Aorta (tissue), 5 donors: ENCODE measurements at places on chromosomes 6 and 20.

DNA sequence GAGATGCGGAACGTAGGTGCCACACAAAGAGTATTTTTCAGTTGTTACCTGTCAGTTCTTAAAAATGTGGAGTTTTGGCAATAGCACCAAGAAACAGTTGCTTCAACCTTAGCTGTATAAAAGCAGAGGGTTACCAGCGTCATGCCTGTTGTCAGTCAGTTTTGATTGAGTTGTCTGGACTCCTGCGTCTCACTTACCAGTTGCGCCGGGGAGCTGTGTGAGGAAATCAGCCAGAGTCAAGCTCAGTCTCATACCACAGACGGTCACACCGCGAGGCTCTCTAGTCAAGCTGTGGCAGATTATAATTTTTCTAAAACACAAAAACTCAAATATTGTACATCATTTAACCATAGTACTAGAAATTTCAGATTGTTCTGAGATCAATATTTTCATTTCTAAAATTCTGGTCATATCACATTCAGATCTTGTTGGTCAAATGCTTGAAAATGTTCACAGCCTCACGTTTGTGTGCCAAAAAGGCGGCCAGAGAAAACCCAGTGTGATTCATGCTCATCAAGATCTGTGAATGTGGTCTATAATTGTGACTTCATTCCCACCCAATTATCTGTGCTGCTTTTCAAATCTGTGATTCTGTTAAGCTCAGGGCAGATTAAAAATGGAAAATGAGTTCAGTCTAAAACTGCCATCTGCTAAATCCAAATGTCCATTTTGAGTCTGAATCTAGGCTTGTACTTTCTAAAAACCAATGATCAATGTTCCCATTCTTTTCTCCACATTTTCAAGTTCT is 37.5 kb downstream of the SASH1 start:
- no peak for DNase-seq

DNA sequence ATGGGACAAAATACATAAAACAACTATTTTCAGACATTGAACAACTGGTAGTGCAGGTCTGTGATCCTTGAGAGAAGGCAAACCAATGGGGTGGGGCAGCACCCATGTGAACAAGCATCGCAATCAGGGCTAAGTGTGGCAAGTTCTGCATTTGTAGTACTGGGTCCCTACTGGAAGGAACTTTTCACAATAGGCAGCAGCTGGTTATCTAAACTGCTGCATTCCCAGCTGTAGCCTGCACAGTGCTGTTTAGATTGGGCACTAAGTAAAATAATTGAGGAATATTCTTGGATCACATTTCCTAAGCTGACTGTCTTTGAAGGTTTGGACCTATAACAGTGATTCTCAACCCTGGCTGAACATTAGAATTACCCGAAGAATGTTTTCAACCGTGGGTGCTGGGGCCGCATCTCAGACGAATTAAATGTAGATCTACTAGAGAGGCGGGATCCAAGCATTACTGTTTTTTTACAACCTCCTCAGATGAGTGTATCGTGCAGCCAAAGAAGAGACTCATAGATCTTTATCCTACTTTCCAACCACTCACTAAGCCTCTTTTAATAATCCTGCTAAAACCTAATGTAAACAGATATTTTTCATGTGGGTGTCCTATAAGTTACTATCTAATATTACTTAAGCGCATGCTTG is 12.4 kb upstream of the MAP3K4 start:
- DNase-seq: no peak

DNA sequence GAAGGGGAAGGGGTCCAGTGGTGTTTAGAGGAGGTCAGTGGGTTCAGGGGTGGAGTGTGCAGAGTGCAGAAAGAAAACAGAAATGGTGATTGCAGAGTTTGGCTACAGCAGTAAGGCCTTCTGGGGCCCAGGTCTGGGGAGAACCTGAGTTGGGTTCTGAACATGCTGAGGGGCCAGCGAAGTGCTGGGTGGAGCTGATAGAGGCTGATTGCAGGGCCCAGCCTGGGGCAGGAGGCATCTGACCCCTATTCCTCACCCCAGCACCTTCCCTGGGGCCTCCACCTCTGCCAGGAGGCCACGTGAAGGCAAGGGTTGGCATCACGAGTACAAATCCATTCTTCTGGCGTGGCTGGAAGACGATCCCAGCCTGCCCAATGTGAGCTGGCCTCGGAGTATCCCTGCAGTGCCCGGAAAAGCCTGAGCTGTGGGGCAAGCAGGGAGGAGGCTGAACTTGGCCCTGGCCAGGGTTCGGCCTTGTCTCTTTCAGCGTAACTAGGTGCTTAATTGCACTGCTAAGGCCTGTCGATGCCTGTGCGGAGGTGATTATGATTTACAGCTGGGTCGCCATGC is 35.3 kb downstream of the VSTM2L start:
- no peak for DNase-seq

GRCh38 chr6:30781743-30782424 is 37.5 kb upstream of the IER3 start:
- peak; percentile 99 for DNase-seq

- DNase-seq: no peak
Observed at GRCh38 chr6:56032715-56033260, 157.4 kb upstream of the BMP5 start.

GRCh38 chr6:27630727-27631608 is 158.1 kb upstream of the ZNF184 start:
- no peak for DNase-seq

DNA sequence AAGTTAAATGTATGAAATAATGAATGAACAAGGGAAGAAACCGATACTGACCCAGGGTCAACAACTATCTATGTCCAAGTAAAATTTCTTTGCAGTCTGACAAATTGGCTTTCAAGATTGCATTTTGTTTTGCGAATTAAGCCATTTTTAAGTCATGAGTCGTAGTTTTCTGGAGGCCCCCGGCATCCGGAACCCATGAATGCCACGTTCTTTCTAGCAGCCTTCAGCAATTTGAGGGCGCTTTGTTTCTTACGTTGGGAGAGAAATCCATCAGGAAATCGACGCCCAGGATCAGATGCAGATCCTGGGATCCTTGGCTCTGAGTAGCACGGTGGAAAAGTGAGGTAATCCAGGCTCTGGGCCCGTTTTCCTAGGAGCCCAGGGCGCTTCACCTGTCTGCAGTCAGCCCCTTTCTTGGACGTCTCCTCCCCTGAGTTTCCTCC is 309 bp upstream of the ABRACL start:
- no peak for DNase-seq

DNA sequence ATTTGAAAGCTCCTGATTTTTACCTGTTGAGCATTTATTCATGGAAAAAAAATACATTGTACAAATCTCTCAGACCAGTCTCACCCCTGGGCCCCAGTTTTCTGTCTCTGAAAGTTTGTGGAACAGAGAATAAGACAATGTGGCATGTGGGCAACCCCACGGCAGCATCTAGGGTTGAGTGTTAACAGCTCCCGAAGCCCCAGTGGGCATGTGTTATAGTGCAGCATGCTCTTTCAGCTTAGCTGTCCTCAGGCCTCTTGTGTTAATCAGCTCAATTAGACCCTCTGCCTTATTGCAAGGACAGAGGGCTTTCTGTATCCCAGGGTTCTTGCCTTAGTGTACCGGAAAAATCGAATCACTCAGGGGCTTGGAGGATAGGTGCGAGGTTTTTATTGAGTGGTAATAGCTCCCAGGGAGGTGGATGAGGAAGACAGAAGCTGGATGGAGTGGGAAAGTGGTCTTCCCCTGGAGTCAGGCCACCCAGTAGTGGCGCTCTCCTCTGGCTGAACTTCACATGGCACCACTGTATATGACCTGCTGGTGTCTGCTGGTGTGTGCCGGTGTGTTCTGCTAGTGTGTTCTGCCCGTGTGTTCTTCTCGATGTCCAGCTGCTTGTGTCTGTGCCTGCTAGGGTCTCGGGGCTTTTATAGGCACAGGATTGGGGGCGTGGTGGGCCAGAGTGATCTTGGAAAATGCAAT is 382.8 kb downstream of the EPM2A start:
- DNase-seq: no peak

DNA sequence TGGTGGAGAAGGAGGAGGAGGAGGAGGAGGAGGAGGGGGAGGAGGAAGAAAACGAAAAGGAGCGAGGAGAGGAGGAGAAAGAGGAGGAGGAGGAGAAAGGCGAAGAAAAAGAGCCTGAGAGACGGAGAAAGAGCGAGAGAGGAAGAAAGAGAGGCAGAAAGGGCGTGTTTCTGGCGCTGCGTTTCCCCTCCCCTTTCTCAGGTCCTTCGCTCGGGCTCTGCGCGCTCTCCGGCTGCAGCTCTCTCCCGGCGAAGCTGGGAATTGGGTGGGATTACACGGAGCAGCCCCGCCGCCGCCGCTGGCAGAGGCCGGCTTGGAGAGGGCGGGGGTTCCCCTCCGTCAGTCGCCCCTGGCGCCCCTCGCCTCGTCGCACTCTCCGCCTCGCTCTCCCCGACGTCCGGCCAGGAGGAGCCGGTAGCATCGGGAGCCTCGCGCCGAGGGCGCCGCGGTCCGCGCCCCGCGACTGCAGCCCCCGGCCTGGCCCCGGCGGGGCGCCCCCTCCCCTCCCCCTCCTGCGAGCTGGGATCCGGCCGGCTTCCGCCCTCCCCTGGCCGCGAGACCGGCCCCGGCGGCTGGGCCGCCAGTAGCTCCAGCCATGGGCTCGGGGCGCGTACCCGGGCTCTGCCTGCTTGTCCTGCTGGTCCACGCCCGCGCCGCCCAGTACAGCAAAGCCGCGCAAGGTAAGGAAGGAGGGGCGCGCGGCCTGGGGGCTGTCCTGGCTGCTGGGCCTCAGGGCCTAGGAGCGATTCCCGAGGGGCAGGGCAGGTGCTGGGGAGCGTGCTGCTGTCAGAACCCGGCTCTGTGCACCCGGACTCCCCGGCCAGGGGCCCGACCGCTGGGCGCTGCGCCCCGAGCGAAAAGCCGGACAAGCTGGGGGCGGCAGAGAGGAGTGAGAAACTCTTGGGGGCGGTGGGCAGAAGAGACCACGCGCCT is at the start of gene SCUBE3:
SCUBE3 (plus strand) TSS at position 133 of the 933 bp plus-strand sequence; CDS start at position 596, 463 bp downstream.
- peak; percentile 59 for DNase-seq

DNA sequence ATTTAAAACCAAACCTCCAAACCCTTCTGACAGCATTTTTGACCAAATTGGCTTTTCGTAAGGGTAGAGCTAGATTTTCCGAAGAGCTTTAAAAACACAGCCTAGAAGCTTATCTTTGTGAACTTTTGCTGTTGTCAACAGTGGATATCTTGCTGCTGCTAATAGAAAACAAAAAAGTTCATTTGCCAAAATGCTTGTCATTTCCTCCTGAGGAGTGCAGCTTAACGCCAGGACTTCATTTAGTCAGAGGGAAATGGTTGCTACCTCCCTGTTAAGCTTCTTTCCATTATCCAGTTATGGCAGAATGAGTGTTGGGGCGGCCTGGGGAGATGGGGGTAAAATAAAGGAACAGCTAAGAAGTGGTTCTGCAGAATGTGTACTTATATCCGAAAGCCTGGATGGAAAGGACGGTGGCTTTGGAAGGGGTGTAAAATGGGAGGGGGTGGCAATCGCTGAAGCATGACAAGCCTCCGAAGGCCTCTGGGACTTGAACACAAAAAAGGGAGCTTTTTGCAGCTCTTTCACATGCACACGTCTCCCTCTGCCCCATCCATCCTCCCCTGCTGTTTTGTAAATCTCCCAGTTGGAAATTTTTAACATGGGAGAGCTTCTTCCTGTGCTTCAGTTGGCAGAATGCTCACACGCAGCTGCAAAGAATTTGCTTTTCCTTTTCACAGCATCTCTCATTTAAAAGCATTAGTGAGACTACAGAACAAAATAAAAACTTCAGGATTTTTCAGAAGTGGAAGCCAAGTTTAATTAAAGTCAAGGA is 22.5 kb downstream of the JARID2 start:
- no peak for DNase-seq

GRCh38 chr20:57986666-57987065 is 241.8 kb downstream of the ANKRD60 start:
- DNase-seq: peak; percentile 36
